NCI-H1930 (cell line): ENCODE measurements at places on chromosomes 13 and 19.
A peak's percentile ranks its signal among the peaks of the same experiment; 100 is the strongest.

DNA sequence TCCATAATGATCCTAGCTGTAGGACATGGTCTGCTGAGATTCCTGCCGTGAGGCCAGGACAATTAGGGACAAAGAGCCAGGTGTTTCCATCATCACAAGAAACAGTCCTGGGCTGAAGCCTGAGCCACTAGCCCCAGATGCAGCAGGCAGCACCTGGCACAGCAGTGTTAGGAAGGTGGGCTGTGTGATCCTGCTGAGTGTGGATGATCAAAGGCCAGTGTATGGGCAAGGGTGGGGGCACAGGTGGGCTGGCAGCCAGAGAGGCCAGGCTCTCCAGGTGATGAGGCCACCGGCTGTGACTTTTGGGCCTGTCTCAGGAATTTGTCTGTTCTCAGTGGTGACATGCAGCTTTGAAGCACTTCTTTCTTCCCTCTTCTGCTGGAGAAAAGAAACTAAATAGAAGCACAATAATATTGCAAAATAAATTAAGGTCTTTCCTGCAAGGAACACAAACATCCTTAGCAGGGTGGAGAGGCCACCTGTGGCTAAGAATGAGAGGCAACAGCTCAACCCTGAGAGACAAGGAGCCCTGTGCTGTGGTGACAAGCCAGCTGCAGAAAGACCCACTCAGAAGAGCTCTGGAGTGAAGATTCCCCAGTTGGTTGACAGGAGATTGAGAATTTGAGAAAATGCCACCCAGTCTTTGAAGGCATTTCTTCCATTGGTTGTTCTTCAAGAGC, 127.6 kb downstream of the KATNAL1 start:
- no peak for DNase-seq

- DNase-seq = peak; percentile 56
Measured at GRCh38 chr19:45250832-45251451, at the start of gene MARK4. Gene MARK4, plus strand, starts transcription at chr19:45251271. Its CDS starts 318 bp downstream, at chr19:45251589.

- DNase-seq = no peak
Measured at GRCh38 chr19:11063434-11063833, 25.8 kb upstream of the LDLR start.

GRCh38 chr13:39185326-39185725, 147.1 kb downstream of the NHLRC3 start:
- DNase-seq = no peak

DNA sequence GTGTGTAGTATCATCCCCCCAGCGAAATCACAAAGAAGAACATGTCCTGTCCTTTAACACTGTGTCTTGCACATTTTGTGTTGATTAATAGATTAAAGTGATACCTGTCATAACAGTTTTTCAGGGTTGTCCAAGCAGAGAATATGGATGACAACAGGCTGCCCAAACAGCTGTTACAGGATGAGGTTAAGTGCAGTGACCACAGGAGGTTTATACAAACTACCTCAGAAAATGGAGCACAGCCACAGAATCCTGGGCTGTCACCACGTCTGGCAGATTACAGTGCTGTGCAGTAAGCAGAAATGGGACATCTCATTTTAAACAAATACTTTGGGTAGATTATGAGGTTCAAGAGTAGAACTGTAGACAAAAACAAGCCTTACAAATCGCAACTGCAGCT, 575.6 kb downstream of the DCT start:
- no peak for DNase-seq

GRCh38 chr13:24161980-24162525, 1.5 kb downstream of the SPATA13 start:
- DNase-seq = no peak

- no peak for DNase-seq
Measured at GRCh38 chr19:11324748-11325389, 14.6 kb downstream of the RAB3D start.

GRCh38 chr19:14683439-14683838, 6.4 kb upstream of the ZNF333 start:
- no peak for DNase-seq

DNA sequence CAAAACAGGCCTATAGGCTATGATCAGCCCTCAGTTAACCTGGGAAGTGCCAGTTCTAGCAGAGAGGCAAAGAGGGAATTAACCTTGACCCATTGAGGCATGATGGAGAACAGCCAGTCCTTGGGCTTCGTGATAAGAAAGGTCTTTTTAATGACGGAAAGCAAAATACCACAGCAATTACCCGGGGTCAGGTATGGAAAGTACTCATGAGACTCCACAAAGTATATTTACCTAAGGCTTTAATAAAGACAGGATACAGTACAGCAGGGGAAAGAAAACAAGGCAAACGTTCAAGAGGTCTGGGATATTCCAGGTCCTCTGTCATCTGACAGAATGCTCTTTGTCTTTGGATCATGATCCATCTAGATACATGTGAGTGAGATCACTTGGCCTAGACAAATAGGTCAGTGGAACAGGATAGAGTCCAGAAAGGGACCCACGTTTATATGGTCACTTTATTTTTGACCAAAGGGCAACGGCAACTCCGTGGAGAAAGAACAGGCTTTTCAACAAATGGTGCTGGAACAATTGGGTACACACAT, 52.2 kb downstream of the WDFY2 start:
- no peak for DNase-seq

GRCh38 chr19:41192574-41193429, at the start of gene CYP2S1:
Gene CYP2S1, plus strand, starts transcription at chr19:41193219. Its CDS starts 46 bp downstream, at chr19:41193265.
- DNase-seq = no peak

DNA sequence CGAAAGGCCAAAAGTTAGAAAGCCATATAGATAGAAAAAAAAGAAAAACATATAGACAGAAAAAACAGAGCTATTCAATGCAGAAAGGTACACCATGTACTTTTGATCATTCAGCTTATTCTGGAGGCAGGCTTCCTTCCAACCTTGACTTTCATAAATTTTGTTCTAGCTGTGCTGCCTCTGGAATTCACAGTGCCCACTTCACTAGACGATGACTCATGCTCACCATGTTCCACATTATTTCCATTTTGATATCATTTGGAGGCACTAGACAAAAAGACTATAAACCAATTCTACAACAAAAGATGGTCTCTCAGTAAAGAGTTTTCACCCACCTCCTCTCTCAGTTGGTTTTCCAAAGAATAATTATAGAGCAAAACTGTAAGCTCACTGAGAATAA, 229.0 kb upstream of the IPO5 start:
- DNase-seq = no peak

GRCh38 chr19:40754611-40755247, 3.7 kb downstream of the SNRPA start:
- no peak for DNase-seq

DNA sequence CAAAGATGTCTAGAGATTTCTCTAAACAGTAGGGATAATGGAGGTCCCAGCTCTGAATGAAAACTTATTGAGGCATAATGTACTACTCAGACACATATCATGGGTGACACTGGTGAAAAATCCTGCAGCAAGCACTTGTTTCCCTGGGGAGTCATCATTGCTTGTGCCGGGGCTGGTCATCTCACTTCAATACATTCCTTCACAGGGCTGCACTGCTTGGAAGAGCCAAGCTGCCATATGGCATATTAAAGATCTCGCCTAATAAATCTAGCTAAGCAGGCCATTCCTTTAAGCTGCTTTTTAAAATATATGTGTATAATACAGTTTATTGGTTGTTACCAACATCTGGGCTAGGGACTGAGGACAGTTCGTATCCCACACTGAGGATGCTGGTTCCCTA, 332.2 kb upstream of the GPC6 start:
- no peak for DNase-seq

GRCh38 chr19:35357867-35358573, at the start of gene FFAR3:
Gene FFAR3, plus strand, starts transcription at chr19:35358460. Its CDS starts 431 bp downstream, at chr19:35358891.
- DNase-seq = no peak

GRCh38 chr13:107441279-107441678, 774.1 kb downstream of the LIG4 start:
- DNase-seq = no peak

GRCh38 chr19:29417048-29417447, 108.7 kb upstream of the VSTM2B start:
- DNase-seq = no peak

GRCh38 chr13:52187029-52187423, 27.6 kb upstream of the NEK3 start:
- no peak for DNase-seq

- no peak for DNase-seq
Measured at GRCh38 chr13:30984620-30985019, 52.2 kb downstream of the TEX26 start.

DNA sequence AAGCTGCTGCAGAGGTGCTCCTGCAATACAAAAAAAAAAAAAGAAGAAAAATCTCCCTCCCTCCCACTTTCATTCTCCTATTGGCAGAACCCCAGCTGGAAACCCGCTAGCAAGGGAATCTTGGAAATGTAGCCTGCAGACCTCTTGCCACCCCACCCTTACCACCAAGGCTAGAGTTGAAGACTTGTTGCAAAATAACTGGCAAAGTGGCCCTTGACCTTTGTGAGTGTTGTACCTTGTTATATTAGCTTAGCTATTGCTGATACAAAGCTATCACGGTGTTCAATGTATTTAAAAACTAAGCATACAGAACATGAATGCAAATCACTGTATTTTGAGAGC, 57.5 kb upstream of the KCTD4 start:
- DNase-seq = no peak

DNA sequence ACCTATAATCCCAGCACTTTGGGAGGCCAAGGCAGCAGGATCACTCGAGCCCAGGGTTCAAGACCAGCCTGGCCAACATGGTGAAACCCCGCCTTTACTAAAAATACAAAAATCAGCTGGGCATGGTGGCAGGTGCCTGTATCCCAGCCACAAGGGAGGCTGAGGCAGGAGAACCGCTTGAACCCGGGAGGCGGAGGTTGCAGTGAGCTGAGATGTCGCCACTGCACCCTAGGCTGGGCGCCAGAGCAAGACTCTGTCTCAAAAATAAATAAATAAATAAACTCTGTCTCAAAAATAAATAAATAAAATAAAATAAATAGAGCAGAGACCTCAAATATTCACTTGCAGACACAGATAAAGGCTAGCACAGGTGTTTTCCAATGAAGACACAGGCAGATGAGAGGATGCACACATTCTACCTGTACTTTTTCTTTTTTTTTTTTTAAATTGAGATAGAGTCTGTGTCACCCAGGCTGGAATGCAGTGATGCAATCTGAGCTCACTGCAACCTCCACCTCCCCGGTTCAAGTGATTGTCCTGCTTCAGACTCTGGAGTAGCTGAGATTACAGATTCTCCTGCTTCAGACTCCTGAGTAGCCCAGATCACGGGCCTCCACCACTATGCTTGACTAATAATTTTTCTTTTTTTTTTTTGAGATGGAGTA, 2.7 kb upstream of the RPS16 start:
- no peak for DNase-seq

GRCh38 chr19:10104665-10105508, 1.3 kb upstream of the PPAN start:
- no peak for DNase-seq

DNA sequence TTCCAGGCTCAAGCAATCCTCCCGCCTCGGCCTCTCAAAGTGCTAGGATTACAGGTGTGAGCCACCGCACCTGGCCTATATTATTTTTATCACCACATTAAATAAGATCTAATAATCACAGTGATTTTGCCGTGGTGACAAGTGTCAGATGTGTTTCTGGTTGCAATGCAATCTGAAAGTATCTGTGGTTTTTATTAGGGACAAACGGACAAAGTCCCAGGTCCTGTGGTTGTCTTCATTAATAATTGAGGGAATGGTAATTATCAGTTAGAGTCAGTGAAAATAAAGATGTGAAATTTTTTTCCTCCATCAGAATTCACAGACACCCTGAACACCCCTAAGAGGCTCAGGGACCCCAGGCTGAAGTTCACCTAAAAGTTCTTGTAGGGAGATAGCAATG, 1.3 kb upstream of the TICAM1 start:
- DNase-seq = no peak

DNA sequence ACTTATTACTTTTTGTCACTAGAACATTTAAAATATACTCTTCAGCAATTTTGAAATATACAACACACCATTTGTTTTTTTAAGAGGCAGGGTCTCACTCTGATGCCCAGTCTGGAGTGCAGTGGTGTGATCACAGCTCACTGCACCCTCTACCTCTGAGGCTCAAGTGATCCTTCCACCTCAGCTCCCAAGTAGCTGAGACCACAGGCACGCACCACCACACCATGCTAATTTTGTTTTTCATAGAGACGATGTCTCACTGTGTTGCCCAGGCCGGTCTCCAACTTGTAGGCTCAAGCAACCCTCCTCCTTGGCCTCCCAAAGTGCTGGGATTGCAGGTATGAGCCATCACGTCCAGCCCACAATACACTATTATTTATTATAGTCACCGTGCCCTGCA, 2.6 kb downstream of the IGFL2 start:
- DNase-seq = no peak

DNA sequence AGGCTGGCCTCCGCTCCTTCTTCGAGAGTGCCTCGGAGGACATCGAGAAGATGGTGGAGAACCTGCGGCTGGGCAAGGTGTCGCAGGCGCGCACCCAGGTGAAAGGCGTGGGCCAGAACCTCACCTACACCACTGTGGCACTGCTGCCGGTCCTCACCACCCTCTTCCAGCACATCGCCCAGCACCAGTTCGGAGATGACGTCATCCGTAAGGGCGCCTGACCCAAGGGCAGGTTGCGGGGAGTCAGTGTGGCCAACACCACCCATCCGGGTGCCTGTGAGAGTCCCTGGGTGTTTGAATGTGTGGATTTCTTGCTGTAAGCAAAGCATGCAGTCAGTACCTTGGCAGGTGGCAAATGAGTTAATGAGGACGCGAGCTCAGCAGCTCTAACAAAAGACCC, 78.8 kb downstream of the RYR1 start:
- no peak for DNase-seq

GRCh38 chr13:80558074-80558473, 217.1 kb upstream of the SPRY2 start:
- DNase-seq = no peak

DNA sequence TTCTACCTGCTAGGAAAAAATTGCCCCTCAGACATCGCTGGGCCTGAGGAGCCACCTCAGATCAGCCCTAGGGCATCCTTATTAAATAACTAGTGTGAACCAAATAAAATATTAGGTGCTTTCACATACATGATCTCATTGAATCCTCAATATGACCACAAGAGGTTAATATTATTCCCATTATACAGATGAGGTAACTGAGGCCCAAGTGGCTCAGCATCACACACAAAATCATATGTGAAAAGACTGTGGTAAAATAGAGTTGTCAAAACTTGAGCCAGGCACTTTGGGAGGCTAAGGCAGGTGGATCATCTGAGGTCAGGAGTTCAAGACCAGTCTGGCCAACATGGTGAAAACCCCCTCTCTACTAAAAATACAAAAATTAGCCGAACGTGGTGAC, 2.9 kb upstream of the DMKN start:
- DNase-seq = no peak

DNA sequence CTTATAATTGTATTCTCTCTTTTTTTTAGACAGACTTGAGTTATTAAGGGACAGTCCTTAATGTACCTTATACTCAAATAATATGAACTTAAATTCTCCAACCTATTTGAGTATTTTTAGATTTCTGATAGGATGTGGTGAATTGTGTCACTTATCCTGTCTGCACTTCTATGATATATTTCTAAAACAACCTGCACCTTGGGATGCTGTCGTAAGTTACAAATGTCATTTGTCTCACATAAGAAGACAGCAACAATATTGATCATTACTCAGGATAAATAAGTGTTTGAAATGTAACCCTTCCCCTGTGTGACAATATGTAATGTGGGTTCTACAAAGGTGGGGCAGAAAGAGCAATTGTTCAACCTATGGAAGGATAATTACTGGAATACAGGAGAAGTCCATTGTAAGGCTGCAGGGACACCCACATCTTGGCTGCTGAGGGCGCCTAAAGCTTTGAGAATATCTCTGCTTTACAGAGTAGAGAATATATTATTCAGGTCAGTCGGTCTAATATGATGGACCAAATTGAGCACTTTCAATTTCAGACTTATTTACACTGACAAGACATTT, 236.9 kb upstream of the PRR20A start:
- no peak for DNase-seq
